ENCODE measurements at places on chromosomes 3 and 15.

DNA sequence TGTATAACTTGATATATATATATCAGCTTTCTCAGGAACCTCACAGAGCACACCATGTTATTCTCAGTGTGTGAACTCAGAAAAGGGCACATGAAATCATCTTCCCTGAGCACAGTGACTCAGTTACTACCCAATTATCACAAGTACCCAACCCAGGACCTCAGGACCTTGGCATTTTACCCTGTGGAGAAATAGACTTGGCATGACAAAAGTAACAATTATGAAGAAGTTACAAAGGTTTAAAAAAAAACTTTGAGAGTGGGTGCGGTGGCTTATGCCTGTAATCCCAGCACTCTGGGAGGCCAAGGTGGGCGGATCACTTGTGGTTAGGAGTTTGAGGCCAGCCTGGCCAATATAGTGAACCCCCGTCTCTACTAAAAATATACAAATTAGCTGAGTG is 52.4 kb downstream of the ONECUT1 start:
- no peak for DNase-seq

GRCh38 chr3:145088917-145089316 is 1072.1 kb downstream of the PLOD2 start:
- DNase-seq, result no peak

DNA sequence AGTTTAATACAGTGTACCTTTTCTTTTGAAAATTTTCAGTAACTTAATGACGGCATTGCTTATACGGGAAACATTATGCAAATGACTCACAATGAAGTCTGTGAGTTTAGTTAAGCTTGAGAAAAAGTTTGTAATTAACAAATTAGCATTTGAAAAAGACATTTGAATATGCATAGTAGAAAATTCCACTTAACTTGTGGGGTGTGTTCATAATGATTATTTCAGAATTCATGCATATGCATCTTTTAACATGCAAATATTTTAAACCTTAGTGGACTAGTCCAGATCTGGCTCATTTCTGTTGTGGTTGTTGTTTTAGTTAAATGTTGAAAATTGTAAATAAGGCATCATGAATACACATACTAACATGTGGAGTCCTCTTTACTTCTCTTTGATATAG is 239.4 kb downstream of the ROBO2 start:
- DNase-seq, result no peak

GRCh38 chr3:177410730-177411129 is 213.4 kb upstream of the TBL1XR1 start:
- no peak for DNase-seq

DNA sequence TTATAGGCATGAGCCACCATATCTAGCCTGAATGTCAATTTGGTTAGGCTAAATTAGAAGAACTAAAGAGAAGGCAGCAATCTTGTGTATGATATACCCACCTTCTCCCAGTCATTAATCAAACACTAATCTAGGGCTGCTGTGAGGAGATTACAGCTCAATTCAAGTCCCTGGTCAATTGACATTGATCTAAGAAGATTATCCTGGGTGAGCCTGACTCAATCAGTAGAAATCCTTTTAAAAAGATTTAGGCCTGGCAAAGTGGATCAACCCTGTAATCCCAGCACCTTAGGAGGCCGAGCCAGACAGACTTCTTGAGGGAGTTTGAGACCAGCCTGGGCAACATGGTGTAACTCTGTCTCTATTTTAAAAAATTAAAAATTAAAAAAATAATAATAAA is 2.5 kb upstream of the DNAH12 start:
- no peak for DNase-seq

DNA sequence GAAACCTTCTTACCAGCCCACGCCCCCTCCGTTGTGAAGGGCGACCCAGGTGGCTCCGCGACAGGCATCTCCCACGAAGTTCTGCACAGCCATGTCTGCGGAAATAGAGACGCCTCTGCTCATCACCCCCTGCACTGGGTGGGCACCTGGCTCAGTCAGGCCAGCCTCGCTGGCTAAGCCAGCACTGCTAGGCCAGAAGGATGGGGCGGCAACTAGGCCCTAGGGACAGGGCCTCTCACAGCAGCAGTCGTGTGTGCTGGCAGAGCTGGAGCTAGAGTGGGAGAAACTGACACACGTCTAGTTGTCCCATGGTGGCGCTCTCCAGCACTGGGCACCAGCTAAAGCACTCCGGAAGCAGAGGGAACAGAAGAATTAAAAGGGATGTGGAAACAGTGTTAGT is 12.5 kb upstream of the ZXDC start:
- DNase-seq, result no peak

DNA sequence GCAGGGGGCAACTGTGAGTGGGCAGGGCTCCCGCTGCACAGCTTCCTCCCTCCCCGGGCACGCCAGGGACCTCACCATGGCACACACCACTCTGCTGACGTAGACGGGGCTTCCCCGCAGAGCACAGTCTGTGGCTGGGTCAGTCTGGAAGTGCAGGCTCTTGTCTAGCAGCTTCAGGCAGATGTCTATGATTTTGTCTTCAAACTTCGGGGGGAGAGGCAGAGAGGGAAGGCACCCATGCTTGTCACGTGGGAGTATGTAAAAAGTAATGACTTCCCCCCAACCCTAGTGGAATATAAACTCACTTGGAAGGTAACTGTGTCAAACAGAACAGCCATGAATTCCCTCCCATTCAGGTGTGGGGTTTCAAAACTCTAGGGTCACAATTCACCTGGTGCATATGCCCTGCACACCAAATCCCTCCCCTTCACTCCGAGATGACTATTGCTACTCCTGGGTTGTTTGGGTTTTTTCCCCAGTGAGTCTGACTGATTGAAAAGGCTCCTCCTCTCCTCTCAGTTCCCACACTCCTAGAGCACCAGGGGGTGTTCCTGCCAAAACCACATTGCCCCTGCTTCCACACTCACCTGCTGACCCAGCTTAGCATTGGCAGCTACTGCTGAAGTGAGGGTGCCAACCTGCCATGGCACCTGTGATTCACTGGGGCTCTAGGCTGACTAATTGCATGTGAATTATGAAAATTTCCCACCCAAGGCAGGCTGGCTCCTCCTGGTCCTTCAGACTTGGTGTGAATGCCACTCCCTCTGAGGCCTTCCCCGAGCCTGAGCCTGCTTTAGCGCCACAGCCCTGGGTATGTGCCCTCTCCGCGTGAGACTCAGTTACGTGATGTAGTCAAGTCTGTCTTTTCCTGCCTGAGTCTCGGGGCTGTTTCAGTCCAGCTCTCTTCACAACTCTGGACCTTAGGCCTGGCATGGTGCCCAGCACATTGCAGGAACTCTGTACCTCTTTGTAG is 13.0 kb downstream of the TGM5 start:
- no peak for DNase-seq

DNA sequence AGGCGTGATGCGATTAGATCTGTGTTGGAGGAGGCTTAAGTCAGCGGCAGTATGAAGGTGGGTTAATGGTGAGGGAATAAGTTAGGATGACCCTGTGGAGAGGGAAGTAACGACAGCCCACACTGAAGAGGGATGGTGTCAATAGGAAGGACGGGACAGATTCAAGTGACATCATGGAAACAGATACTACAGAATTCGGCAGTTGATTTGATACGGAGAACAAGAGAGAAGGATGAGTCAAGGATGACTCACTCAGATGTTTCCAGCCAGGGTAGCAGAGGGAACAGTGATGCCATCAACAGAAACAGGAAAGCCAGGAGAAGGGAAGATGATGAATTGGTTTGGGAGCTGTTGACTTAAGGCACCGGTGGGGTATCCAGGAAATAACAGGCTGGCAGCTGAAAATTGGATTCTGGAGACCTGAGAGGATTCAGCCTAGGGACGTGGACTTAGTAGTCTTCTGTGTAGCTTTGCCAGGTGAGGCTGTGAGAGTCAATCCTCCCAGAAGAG is 38.0 kb downstream of the SHC4 start:
- peak; percentile 71 for DNase-seq

DNA sequence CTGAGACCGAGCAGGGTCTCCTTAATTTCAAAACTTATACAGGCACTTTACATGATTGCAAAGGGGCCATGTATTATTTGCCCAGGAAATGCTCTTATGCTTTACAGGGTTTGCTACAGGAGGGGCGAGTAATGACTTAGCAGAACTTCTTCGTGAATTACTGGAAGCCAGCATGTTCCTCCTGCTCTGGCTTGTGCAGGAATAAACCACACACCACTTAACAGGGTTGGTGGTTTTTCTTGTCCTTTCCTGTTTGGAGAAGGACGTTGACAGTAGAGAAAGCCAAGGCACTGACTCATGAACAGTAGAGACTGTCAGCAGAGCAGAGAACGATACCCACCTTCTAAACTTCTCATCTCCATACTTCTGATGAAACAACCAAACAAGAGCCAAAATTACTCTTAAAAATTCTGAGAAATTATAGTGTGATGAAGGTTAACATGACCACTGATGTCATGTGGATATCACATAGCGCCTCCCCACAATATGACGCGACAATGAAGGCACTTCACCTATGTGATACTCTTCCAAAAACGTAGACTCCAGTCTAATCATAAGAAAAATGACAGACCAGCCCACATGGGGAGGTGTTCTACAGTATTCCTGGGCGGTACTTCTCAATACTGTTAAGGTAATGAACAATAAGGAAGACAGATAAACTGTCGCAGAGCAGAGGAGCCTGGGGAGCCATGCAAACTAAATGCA is 24.7 kb upstream of the MCTP2 start:
- DNase-seq, result peak; percentile 100

- no peak for DNase-seq
Observed at GRCh38 chr3:196590279-196590678, 21.8 kb downstream of the FBXO45 start.

DNA sequence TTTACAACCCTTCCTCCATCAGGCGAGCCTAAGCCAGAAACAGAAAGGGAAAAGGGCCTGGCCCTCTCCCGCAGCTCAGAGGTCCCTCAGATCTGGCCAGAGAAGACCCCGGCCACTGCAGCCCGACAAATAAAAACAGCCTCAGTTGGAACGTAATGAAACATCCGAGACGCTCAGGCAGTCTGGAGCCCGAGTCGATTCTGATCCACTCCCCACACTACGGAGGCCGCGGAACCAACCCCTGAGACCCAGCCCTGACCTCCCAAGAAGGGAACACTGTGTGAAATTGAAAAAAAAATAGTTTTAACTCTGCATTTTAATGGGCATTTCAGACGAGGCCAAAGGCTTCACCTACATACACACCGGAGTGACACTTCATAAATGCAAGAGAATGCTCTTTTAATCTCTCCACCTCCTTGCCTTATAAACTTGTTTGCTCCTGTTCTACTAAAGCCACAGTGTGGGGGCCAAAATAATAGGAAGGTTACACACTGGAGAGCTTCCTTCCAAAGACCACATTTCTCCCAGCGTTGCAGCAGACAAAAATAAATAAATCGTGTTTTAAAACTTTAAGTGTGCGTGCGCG is 3.7 kb downstream of the MEIS2 start:
- DNase-seq, result no peak

DNA sequence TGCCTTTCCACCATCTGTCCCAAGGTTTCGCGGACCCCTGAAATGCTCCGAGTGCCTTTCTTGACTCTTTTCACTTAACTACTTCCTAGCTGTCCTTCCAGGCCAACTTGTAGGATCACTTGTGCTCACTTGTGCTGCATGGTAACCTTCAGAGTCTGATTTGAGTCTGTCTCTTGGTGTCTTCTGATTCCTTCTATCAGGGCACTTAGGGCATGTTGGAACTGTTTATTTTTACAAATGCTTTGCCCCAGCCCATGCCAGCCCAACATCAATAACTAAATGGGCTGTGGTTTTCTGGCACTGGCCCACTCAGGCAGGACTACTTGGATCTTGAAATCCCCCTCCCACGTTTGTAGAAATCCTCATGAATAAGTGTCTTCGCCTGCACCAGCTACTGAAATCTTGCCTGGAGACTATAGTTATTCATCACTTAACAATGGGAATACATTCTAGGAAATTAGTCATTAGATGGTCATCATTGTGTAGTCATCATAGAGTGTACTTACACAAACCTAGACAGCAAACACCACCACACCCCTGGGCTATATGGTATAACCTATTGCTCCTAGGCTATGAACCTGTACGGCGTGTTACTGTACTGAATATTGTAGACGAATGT is 123.1 kb upstream of the STRIT1 start:
- DNase-seq, result no peak

DNA sequence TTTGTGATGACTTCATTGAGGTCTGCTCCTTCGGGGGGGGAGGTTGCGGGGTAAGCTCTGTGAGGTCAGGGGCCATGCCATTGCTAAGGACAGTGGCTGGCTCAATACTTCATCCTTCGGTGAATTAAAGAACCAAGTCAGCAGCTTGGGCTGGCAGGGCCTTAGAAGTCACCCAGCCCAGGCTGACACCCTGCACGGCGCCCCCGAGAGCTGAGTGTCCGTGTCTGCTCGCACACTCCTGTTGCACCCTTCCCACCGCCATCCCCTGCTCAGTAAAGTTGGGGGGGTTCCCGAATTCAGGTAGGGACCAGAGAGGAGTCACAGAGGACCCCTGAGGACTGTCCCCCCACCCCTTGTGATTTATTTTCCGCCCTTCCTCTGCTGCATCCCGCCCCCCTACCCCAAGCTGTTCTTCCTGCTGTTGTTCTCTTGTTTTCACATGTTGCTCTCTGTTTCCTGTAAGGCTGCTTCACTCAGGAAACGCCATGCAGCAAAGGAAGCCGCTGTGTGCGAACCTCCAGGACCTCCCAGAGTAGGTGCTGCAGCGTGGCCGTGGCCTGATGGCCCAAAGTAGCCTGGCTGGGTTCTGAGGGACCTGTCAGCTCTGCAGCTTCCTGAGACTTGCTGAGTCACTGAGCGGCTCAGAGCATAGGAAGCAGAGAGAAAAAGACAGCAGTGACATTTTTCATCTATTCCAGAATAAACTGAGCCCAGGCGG is 14.4 kb downstream of the EFCC1 start:
- DNase-seq, result no peak

DNA sequence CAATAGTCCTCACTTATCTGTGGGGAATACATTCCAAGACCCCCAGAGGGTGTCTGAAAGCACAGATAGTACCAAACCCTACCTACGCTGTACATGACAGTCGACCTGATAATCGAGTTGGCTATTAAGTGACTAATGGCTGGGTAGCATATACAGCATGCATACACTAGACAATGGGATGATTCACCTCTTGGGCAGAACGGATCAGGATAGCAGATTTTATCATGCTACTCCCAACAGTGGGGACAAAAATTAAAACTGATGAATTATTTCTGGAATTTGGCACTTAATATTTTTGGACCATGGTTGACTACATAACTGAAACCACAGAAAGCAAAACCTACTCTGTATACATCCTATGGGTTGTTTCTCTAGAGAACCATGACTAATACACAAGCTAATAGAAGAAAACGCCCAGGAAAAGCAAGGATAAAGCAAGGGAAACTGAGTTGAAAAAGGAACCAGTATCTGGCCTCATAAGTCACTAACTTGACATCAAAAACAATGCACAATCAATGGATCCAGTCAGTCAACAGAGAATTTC is 15.5 kb downstream of the ATG3 start:
- no peak for DNase-seq

DNA sequence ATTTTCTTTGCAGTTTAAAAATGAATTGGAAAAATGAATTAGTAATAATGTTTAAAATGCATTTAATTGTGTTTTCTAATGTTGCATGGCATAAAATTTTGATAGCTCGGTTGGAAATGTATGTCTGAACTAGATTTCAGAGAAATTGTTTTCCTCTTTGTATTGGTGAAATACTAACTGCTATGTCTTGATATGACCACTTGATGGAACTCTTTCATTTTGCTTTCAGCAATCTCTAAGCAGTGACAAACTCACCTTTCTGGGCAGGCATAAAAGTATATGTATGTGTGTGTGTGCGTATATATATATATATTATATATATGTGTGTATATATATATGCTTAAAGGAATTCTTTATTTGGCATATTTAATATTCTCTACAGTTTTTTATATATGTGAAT is 239.3 kb upstream of the ZNF717 start:
- peak; percentile 26 for DNase-seq
